Stimulated activated CD8-positive, alpha-beta memory T cell treated with anti-CD3 and anti-CD28 coated beads, Interleukin-15, amount 100 ng/mL, for 1 hour (primary cell): ENCODE measurements at places on chromosomes 7 and 10.

DNA sequence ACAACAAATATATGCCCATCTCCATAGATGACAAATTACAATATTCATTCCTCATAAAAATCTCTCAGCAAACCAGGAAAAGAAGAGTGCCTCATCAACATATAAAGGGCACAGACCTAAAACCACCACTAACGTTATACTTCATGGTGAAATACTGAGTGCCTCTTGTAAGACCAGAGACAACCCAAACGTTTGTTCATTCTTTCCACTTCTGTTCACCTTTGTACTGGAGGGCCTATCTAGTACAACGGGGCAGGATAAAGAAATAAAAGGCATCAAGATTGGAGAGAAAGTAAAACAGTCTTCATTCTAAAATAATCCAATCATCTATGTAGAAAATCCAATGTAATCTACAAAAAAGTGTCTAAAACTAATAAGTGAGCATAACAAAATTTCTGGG lies 79.1 kb downstream of the LARP4B start:
- DNase-seq, result no peak

DNA sequence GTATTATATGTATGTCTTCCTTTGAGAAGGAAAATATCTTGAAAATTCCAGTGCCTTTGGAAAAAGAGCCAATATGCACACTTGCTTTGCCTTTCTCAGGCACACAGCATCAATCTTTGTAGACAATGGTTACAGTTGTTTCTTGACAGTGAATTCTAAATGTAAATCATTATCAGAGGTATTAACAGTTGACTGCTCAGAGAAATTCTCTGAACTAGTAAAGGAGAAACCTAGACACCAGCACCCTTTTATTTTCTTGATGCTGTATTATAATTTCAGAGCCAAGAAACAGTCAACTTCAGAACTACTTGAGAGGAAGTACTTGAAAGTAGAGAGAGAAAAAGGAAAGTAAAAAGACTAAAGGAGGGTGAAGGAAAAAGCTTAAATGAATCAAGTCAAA lies 185.8 kb upstream of the SMIM30 start:
- DNase-seq, result no peak

- no peak for DNase-seq
Measured at GRCh38 chr7:7970237-7970530, 1.6 kb downstream of the GLCCI1 start.

DNA sequence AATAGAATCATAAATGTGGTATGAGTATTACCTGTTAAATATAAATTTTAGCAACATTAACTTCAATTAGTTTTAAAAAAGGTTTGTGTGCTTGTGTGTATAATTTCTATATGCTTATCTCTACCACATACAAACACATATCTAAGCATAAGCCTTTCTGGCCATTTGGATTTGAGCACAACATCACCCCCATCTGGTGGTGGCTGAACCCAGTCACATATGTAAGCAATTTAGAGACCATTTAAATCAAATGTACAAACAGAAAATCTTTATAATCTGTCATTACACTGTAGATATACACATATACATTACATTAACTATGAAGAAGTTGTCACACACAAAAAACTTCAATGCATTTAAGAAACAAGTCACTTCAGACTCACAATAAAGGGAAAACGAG lies 31.7 kb downstream of the GPR22 start:
- no peak for DNase-seq

DNA sequence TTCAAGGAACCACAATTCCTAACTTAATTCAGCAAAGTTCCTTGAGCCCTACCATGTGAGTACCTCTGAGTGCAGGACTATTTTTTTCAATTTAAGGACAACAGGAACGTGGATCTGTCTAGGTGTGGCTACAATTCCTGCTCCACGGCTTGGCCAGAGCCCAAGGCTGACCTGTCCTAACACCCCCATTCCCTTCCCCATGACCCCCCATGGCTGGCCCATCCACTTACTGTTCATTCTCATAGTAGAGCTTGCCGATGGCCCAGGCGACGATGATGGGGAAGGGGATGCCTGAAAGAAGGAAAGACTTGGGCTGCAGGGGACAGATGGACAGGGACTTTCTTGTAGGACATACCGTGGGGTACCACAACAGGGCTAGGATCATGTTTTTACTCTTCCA lies 20.3 kb downstream of the CRHR2 start:
- no peak for DNase-seq
